Stromal cell of bone marrow (primary cell): ENCODE measurements at places on chromosomes 2 and 18.

- peak; percentile 24 for DNase-seq
Measured at GRCh38 chr2:161206471-161207032, 46.3 kb downstream of the TANK start.

DNA sequence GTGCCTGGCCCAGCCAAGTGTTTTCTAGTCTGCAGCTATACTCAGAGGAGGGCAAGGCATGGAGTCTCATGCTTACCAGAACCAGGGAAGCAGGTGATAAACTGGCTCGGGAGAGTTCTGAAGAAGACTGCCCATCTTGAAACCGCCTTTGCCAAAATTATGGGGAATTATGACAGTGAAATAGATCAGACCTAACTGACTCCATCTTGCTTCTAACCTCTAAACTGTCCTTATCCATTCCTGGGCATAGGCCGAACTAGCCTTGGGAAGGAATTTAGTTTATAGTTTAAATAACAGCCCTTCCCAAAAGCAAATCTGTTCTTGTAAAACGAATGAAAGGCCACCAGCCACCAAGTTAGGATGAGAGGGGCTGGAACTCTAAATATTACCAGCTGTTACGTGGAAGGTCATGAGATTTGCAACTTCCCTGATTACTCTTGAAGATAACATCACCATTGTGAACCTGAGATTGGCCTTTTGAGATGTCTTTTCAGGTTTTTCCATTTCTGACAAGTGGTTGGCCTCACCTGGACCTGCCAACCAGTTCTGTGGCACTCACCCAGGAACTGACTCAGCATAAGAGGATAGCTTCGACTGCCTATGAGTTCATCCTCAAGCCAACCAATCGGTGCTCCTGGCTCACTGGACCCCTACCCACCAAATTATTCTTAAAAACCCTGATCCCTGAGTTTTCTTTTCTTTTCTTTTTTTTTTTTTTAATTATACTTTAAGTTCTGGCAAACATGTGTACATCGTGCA lies 23.4 kb downstream of the CHCHD5 start:
- DNase-seq: no peak

DNA sequence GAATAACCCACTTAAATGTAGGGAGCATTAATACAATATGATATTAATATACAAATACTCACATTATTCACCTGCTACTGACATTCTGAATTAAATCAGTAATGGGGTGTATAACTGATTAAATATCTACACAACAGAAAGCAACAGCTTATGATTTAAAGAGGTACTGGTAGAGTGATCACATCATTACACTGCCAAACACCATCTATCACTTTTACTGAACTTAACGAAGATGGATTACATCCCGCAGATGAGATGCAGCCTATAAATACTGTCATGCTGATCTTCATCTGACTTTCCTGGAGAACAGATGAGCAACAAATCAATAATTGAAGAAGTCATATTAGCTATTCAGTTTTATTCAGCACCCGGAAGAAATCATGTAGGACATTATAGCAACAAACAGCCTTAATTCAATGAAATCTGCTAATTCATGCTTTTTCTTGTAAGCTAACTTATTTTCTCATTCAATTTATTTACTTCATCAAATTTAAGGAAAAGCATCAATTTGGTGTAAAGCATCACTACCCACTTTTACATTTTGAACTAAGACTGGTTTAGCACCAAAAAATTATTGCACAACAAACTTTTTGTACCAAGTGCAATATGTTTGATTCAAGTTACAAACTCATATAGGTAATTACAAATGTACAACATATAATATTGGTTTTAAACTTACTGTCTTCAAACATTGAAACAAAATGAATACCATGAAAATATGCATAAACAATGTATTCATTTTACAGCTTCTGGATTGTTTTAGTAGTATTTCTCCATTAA lies 1509.0 kb downstream of the LRP1B start:
- no peak for DNase-seq

DNA sequence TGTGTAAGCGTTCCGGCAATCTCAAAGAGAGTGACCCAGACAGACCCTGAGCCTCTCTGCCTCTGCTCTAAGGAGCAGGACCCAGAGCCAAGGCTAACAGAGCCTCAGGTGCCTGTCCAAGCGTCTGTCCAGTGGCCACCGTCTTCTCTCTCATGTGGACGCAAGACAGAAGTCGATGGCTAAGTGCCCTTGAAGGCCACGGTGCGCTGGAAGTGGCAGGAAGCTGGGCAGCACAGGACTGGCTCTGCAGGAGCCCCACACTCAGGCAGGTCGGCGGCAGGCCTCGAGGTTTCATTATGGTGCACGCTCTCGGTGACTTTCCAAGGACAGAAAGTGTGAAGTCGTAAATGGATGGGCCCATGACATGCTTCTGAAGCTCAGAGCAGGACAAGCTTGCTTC lies 49.1 kb downstream of the HDAC4 start:
- no peak for DNase-seq

GRCh38 chr2:20617892-20618467 lies 32.9 kb downstream of the HS1BP3 start:
- peak; percentile 100 for DNase-seq

DNA sequence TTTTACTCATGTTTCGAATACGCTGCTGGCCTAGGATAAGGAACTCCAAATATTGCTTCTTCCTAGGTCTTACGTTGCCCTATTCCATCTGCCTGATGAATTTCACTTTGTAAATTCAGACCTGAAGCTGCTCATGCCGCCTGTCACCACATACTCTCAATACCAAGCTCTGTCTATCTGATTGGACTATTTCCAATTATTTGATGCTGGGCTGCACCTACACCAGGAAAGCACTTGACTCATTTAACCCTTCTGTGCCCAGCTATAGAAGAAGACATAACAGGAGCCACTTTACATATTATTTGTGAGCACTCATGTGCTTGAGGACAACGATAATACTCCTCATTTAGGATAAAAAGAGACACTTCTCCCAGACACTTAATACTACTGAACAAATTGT lies 1293.9 kb upstream of the LRRTM1 start:
- DNase-seq: no peak
